ENCODE measurements at places on chromosomes 2 and 18.

DNA sequence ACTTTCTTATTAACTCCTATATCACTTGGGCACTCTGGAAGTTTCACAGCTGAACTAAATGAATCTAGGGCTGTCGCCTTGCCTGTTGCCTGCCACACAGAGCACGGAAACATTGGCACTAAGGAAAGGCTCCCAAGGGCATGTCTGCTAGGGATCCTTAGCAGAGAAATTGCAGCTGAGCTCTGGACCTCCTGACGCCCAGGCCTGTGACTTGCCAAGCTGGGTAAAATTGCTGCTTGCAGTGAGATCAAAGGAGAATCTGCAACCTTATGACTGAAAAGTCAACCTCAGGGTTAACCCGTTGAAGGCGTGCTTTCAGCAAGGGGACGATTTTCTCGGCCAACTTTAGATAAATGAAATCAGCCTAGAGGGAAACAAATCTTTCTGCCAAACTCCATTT lies 189.8 kb downstream of the NCK2 start:
- no peak for DNase-seq

GRCh38 chr2:122539920-122540319 lies 784.5 kb downstream of the TSN start:
- no peak for DNase-seq

- DNase-seq = no peak
Observed at GRCh38 chr2:98463081-98463481, 18.4 kb downstream of the INPP4A start.

- no peak for DNase-seq
Observed at GRCh38 chr2:72425996-72426395, 278.3 kb upstream of the CYP26B1 start.

- no peak for DNase-seq
Observed at GRCh38 chr2:55518841-55519165, 715 bp upstream of the CFAP36 start.

DNA sequence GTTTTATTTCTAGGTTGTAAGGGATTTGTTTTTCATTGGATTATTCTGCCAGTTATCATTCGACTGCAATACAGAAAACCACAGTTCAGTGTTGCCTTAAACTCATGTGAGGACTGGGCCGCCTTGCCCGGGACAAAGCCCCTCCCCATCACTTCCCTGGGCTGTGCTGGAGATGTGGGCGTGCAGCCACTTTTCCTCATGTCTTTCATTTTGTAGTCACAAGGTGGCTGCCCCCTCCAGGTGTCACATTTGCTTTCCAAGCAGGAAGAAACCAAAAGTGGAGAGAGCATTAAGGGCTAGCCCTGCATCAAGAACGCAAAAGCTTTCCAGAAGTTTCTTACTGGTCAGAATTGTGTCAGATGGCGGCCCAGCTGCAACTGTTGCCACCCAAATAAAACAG lies 492.5 kb upstream of the ID2 start:
- no peak for DNase-seq

DNA sequence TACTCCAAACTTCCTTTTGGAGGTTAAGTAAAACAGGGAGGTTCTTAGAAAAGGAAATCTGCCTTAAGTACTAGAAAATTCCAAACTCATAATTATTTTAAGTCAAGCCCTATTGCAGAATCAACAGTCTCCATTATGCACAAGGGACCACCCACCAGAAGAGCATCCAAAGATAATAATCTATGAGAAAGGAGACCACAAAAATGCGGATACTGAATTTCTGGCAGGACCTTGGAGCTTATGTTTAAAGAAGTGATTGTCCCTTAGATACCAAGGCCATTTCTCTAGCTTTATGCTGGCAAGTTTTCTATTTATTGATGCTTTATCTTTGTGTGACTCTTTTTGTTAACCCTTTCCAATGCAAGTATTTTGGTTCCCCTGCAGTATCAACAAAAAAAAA lies 404.0 kb upstream of the MMADHC start:
- DNase-seq = no peak
